ENCODE measurements at places on chromosomes 13 and 19.

GRCh38 chr13:32527151-32527550 is 11.4 kb downstream of the N4BP2L2 start:
- no peak for DNase-seq

DNA sequence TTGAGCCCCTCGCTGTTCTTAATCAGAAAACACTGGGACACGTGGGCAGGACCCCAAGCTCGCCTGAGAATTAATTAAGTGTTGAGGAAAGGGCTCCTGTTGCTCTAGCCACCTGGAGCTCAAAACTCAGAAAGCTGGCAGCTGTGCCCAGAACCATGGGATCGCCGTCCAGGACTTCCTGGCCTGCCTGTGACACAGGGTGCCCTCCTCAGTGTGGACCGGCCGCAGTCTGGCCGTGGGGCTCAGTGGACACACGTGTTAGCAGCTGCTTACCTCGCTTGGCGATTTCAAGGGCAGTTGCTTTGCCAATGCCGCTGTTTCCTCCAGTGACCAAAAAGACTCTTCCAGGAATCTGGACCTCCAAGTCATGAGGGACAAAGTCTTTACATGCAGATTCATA is 4.7 kb downstream of the DHRS12 start:
- DNase-seq, result no peak

DNA sequence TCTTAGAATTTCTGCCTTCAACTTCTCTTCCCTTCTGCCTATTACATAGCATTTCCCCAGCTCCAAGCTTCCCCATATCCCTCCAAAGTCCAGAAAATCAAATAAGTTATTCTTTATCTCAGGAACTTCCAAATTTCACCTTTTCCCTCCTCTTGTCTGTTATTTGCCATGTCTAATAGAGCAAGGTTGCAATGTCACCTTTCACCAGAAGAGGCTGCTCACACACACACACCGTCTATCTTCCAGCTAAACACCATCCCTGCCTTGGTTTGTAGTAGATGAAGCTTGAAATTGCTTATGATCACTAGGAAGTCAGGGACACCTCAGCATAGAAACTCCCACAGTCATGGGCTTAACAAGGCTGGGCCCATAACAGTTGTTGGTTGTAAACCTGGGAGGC is 48.4 kb downstream of the ZNRF4 start:
- no peak for DNase-seq

DNA sequence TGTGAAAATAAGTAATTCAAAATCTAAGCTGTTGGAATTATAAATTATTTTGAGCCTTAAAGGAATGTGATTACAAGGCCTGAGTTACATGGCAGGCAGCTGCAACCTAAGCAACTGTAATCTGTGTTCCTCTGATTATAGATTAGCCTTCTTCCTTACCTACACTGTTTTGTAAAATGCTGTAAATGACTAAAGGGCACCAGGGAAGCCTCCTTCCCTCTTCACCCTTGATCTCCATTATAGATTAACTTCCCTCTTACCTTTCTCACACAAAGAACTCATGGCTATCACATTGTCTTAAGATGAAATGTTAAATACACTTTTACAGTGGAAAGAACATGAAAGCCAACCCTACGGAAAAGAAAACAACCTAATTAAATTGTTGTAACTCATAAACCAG is 423.7 kb upstream of the KLF12 start:
- DNase-seq, result no peak

- DNase-seq, result no peak
These were observed 12.5 kb downstream of the SUPT20H start for GRCh38 chr13:37047032-37047431.

- no peak for DNase-seq
These were observed 152.5 kb downstream of the COL4A1 start for GRCh38 chr13:110154410-110154933.

- no peak for DNase-seq
These were observed 4.8 kb downstream of the CD209 start for GRCh38 chr19:7742575-7742974.

DNA sequence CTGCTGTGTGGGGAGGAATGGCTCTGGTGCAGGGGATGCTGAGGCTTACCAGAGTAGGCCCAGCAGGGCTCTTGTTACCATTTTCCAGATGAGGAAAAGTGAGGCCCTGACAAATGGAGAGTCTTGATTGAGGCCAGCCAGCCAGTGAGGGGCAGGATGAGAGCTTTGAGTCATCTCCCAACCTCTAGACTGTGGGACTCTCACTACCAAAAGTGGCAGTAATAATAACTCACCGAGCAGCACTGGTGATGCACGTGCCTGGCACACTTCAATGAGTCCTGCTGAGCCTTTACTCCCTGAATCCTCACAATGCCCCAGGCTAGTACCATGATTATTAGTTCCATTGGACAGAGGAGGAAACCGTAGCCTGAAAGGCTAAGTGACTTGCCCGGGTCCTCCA is 7.8 kb downstream of the CIC start:
- no peak for DNase-seq

GRCh38 chr19:55519451-55520311 is 17.3 kb downstream of the SBK2 start:
- no peak for DNase-seq

- no peak for DNase-seq
These were observed 236.8 kb downstream of the LMO7 start for GRCh38 chr13:75872980-75873379.

DNA sequence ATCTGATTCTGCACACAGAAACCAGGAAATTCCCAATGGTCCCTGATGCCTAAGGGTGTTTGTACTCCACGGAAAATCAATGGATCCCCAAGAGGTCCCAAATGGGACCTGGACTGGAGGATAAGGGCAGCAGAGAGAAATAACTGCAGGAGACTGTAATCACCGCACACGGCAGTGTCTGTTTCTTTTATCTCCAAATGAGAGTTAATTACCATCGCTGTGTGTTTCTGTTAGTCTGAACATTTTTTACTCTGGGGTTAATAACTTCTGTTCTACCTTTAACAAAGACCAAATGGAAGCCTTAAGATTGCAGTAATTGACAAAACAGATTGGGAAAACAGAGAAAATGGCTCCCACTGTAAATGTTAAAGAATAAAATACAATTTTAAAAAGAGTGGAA is 320.9 kb downstream of the DCLK1 start:
- DNase-seq, result no peak

- DNase-seq, result no peak
These were observed 106.6 kb downstream of the RGCC start for GRCh38 chr13:41563984-41564365.

GRCh38 chr19:46226438-46226973 is 3.0 kb upstream of the IGFL1 start:
- no peak for DNase-seq

GRCh38 chr13:21583478-21583877 is 20.5 kb downstream of the MICU2 start:
- DNase-seq, result no peak

DNA sequence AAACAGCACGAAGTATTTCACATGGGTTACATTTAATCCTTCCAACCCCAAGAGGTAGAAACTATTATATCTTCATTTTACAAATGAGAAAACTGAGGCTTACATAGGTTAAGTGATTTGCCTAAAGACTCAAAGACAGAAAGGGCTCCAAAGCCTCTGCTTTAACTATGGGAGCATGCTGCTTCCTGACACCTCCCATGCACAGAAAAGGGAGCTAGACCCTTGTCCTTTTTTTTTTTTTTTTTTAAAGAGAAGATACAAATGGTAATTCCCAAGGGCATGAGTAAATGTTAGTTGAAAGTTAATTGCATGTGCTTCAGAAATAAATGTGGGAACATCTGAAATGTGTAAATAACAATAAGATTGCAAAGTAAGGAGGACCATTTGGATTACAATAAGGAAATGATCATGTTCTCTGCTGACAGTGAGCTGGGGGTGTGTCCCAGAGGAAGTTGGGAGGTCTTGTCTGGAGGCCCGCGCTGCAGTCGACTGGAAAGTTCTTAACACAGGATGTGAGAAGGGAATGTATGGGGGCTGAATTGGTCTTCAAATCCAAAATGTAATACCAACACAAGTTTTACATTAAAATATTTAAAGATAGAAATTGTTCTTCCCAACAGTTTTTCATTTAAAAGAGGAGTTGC is 500.3 kb downstream of the KLF12 start:
- no peak for DNase-seq

DNA sequence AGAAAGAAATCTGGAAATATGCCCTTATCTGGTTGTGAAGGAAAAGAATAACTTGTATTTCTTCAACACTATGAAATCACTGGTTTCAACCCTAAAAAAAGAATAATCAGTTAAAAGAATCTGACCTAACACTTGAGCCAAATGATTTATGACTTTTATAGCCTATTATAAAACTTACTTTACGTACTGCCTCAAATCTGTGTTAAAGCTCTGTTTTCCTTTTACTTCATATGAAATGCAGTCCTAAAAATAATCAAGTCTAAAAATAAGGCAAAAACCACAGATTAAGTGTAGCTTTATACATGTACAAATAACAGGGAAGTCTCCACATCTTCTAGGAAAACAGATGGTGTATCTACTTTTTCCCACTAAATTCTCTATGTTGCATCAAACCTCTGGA is 101.3 kb downstream of the VWA8 start:
- DNase-seq, result no peak

DNA sequence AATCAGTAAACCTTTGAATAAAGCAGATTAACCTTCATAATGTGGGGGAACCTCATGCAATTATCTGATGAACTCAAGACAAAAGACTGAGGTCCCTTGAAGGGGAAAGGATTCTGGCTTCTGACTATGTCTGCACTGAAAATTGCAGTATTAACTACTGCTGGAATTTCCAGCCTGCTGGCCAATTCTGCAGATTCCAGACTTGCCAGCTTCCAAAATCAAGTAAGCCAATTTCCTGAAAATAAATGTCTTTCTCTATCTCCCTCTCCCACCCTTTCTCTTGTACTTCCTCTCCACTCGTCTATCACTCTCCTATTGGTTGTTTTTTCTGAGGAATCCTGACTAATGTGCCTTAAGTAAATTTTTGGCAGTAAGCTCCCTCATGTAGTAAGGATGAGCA is 1479.9 kb upstream of the PRR20A start:
- no peak for DNase-seq

GRCh38 chr19:52536448-52536800 is 9.0 kb downstream of the ZNF808 start:
- DNase-seq, result peak; percentile 50

GRCh38 chr13:34886987-34887386 is 55.1 kb upstream of the NBEA start:
- no peak for DNase-seq

DNA sequence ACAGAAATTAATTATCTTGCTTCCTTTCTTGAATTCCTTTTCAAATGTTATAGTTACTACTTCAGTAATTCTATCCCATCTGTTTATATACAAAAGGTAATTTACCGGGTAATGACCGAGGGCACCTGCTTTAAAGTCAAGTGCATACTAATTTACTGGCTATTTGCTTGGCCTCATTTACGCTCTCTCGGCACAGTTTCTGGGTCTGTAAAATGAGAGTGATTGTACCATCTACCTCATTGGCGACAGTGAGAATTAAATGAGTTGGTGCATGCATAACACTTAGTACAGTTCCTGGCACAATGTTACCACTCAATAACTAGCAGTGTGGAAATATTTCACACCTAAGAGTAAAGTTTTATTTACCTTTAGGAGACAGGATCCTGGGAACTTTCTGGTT is 111.6 kb downstream of the GGACT start:
- DNase-seq, result no peak

- DNase-seq, result no peak
These were observed 370.3 kb downstream of the ZNF536 start for GRCh38 chr19:30742406-30742938.

DNA sequence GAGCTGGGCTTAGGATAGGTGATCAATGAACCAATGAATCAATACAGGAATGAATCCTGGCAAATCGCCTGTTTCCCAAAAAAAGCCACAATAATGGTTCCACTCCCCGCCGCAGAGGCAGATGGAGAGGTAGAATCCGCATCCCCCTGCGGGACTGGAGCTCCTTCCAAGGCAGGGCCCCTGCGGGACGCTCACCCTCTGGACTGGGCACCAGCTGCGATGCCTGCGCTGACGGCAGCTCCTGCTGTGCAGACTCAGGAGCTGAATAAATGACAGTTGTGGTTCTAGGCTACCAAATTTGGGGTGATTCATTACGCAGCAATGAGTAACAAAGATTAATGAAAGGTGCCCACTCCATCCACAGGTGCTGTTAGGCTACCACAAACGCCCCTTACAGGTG is 8.8 kb upstream of the CDC34 start:
- DNase-seq, result no peak

- no peak for DNase-seq
These were observed 18.9 kb downstream of the PEG3 start for GRCh38 chr19:56821675-56822074.

- no peak for DNase-seq
These were observed 30.3 kb upstream of the EHD2 start for GRCh38 chr19:47682939-47683338.

DNA sequence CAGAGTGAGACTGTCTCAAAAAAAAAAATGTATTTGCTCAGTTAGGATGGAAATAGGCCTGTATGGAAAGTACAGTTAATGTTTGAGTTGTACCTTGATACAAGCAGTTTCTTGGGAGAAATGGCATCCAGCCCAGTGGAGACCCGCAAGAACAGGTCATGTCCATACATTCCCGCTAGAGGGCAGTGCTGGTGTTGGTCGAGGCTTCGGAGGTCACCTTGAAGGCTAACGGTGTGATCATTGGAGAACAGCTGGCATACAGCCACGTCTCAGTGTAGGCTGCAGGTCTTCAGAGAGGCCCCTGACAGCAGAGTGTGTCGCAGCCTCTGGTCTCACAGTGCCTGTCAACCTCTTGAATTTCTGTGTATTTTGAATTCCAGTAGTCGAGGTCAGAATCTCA is 7.5 kb downstream of the ZNF610 start:
- DNase-seq, result peak; percentile 19

DNA sequence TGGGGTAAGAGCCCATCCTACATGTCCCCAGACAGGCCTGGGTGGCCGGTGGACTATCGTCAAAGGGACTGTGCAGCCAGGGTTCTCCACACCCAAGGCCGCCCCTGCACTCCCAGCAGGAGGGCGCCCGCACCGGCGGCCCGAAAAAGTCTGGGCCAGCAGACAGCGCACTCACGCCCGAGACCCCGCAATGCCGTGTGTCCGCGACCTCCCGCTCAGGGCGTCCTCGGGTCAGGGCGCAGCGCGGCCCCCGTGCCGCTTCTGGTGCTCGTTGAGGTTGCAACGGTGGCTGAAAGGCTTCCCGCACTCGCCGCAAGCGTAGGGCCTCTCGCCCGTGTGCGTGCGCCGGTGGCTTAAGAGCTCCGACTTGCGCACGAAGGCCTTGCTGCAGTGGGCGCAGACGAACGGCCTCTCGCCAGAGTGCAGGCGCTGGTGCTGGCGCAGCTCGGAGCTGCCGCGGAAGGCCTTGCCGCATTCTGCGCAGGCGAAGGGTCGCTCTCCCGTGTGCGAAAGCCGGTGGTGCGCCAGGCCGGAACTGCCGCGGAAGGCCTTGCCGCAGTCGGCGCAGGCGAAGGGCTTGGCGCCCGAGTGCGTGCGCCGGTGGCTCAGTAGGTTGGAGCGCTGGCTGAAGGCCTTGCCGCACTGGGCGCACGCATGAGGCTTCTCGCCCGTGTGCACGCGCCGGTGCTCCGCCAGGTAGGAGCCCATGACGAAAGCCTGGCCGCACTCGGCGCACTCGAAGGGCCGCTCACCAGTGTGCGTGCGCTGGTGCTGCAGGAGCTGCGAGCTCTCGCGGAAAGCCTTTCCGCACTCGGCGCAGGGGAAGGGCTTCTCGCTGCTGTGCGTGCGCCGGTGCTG is 2.8 kb upstream of the A1BG start:
- peak; percentile 29 for DNase-seq

GRCh38 chr13:113551081-113552000 is 33.2 kb upstream of the TFDP1 start:
- DNase-seq, result no peak
